ENCODE measurements at places on chromosomes 12 and 14.

DNA sequence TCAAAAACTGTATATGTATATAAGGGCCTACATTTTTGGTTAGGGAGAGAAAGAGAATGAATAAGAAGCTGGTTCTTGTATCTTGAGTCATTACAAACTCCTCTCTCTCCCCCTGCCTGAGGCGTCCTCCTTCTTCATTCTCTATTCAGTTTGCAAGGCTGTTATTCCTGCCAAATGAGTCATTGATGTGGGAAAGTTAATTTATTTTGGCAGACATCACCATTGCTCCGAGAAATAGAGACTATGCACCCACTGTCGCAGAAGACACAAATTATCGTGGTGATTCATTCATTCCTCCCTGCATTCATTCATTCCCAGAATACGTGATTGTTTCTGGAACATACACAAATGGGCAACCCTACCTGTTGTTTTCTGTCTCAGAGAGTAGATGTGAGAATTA lies 112.5 kb upstream of the MED13L start:
- DNase-seq = no peak

GRCh38 chr12:105427883-105428282 lies 97.4 kb downstream of the C12orf75 start:
- DNase-seq = no peak

DNA sequence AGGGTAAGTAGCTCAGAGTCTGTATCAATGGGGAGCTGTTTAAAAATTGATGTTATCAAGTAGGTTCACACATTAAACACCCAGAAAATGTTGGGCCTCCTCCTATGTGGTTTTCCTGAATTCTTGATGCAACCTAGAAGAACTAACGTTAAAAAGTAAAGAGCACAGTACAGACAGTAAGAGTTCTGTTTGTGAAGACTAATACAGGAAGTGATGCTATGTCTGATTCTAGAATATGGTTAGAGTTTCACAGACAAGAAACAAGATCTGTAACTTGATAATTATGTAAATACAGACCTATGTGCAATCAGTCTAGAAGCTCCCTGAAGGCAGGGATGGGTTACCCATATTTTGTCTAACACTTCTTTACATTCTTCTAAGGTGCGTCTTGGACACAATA lies 214.9 kb upstream of the BTG1 start:
- DNase-seq = no peak

DNA sequence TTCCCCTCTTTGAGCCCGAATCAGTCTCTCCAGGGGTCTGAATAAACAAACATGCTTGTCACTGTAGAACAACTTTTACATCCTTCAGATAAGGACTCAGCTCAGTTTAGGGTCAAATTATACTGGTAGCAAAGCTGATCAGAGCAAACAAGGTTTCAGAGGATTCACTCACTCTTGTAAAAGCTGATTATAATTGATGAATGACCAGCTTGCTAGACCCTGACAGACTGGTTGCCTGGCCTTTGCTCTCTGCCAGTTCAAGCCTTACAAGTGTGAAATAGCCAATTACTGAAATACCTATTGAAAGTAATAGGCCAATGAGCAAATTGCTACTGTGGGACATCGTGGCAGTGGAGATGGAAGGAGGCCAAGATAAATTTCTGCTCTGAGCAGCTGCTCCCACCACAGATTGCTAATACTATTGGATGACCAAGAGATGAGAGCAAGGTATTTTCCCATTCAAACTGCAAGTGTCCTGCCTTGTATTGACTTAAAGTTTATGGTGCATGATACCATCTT lies 177.6 kb downstream of the PDZRN4 start:
- DNase-seq = no peak

- DNase-seq = no peak
These were observed 119.2 kb upstream of the NCOR2 start for GRCh38 chr12:124686370-124687173.

DNA sequence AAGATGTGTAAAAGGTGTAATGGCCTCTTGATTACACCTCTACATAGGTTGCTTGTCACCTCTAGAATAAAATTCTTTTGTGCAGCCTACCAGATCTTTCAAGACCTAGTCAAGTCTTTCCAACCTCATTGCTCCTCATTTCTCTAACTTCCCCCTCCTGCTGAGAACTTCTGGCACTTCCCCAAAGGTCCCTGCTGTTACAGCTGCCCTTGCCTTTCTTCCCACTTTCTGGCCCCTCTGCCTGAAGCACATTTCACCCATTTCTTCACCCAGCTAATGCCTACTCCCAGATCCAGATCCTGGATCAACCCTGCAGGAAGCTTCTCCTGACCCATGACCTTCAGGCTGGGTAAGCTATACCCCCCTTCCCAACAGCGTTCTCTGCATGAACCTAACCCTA lies 1.5 kb downstream of the TSHR start:
- no peak for DNase-seq

DNA sequence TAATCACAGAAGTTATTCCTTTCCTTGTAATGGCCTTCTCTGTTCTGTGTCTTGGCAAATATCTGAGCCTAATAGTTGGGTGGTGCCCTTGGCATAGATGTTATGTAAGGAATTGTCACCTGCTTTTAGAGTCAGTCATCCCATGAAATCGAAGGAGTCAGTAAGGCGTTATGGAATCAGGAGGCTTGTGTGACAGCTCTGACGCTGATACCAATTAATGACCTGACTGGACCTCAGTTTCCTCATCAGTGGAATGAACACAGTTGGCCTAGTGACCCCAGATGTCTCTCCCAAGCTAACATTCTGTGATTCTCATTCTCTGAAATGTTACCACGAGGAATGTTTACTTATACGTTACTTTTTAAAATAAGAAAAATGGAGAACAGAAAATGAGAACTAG lies 32.1 kb downstream of the TXNRD1 start:
- no peak for DNase-seq

DNA sequence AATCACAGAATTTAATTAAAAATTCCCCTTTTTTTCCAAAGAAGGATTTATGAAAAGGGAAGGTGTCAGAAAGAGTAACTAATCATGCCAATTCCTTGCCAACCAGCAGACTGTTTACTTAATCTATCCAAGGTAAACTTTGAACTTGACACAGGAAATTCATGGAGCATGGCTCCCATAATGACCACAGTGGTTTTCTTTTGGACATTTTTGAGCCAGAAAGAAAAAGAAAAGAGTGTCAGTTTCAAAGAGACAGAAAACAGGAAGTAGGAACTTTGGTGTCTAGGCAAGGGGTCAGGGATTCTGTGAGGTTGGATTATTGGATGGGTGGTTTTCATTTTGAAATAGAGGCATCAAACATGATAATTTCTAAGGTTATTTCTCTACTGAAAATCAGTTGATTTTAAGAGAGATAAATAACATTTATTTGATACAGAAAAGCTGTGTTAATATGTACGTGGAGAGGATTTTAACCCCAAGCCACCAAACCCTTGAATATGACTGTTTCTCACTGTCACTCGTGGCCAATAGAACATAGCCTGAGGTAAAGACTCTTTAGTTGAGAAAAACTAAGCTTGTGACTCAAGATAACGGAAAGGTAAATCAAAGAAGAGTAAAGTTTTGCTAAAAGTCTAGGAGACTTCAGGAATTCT lies 196.1 kb downstream of the TTC6 start:
- no peak for DNase-seq

- peak; percentile 81 for DNase-seq
These were observed 1.0 kb downstream of the INSM2 start for GRCh38 chr14:35534873-35535482.

DNA sequence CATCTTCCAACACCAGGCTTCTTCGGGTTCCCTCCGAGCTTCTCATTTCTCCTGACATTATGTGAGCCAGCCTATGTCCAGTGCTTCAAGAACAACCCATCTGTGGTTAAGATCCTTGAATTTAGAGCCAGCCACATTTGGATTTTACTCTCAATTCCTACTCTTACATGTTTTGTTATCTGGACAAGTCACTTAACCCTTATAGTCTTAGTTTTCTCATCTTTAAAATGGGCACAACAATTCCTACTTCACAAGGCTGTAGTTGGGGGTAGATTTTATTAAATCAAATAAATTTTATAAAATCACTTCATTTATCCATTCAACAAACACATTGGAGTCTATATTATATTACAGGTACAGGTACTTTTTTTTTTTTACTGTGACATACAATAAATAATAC lies 105.5 kb upstream of the SLC38A2 start:
- no peak for DNase-seq

- no peak for DNase-seq
These were observed 382.6 kb upstream of the DCN start for GRCh38 chr12:91565246-91565645.

- DNase-seq = peak; percentile 23
These were observed at the start of gene LRRC9 for GRCh38 chr14:59919570-59920377. LRRC9 (plus strand) TSS chr14:59920144.

DNA sequence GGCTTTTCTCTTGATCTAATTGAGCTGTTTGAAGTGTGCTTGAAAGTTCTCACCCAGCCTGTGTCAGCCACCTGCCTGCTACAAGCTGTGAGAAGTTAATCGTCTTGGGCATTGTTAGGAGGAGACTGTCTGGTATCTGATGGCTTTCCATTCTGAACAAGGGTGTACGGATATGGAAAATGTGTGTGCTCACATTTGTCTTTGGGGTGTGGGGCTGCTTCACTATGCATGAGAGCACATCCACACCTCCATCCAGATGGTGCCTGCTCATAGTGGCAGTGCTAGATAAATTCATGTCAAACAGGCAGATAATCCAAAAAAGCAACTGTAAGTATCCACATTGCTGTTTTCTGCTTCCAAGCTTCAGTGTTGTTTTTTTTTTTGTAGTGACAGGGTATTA lies 462.2 kb downstream of the DIO2 start:
- DNase-seq = no peak

GRCh38 chr12:31485571-31485970 lies 105.4 kb downstream of the DENND5B start:
- DNase-seq = no peak

GRCh38 chr14:51723990-51724389 lies 72.3 kb downstream of the FRMD6 start:
- no peak for DNase-seq

GRCh38 chr12:32522331-32523221 lies 123.2 kb downstream of the FGD4 start:
- DNase-seq = no peak

- no peak for DNase-seq
These were observed 22.3 kb downstream of the CRADD start for GRCh38 chr12:93699271-93700145.

- DNase-seq = no peak
These were observed 1.3 kb upstream of the ST8SIA1 start for GRCh38 chr12:22335794-22336166.

DNA sequence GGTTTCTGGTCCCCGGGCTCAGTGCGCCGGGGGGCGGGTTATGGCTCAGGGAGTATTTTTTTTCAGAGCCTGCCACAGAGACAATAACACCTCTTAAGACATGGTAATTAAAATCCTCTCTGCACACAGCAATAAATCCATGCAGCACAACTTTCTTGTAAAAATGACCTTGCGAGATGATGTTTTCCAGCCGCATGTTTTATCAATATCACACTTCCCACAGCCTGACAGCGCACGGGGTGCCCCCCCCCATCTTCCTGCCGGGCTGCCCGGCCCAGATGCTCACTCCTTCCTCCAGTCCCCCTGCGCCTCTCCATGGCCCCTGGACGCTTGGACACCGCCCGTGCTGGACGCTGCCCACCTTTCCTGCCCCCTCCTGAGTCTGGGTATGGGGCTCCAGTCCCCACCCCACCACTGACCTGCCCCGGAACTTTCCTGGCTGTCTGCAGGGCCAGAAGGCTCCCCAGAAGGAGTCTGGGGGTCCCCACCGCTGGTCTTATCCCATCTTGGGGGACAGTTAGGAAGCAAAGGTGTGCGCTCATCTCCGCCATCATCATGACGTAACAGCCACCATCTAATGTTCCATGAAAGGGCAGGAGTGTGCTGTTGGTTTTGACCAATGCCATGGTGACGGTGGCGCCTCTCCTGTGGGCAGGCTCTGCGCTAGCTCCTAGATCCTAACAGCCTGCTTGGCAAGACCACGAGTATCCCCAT lies 182.9 kb downstream of the KIF26A start:
- DNase-seq = no peak

DNA sequence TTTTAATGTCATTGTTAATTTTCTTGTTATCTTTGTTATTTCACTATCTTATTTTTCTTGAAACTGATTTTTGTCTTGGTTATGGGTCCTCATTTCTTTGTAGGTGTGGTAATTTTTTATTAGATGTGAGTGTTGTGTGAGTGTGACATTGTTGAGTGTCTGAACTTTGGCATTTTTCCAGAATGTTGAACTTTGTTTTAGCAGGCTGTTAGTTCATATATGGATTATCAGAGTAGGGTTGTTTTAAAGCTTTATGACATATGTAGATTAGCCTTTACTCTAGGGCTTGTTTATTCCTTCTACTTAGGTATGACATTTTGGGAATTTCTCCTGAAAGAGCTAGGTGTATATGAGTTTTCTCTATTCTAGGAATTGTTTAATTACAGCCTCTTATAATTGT lies 103.9 kb downstream of the ARID2 start:
- DNase-seq = no peak

DNA sequence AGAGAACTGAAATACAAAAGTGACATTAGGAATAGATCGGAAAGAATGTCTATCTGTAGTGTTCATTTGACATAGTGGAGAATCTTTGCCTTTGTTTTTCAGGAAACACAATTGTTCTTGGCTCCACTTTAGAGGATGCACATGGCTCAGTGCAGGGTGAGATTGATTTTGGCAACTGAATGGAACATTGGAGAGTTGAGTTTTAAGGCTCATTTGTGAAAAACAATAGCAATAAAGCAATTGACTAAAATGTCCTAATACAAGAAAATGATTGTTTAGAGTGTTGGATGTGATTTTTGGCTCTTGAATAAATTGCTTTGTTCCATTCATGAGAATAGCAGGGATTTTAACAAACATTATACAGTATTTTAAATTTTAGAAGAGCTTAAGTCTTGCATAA lies 116.4 kb downstream of the SLC38A1 start:
- no peak for DNase-seq

DNA sequence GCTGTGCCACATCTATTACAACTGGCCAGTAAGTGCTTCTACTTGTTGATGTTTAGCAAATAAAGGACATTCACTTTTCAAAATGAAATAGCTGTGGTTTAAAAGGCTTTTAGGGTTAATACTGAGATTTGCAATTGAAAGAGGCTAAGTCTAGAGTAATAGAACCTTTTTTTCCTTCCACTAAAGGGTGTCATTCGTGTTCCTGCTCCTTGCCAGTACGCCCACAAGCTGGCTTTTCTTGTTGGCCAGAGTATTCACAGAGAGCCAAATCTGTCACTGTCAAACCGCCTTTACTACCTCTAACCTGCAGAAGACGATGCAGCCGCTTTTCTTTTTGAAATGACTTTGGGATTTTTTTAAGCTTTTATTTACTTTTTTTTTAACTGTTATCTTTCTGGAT lies 33.6 kb downstream of the PIWIL1 start:
- no peak for DNase-seq

DNA sequence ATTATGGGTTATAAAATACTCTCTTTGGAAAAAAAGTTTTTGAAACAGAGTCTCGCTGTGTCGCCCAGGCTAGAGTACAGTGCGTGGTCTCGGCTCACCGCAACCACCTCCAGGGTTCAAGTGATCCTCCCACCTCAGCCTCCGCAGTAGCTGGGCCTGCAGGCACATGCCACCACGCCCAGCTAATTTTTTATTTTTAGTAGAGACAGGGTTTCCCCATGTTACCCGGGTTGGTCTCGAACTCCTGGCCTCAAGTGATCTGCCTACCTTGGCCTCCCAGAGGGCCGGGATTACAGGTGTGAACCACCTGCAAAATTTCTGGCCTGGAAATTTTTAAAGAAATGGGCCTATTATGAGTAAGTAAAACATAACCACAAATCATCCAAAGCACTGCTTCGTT lies 3.8 kb downstream of the USP15 start:
- DNase-seq = no peak

- no peak for DNase-seq
These were observed 496.8 kb downstream of the EGLN3 start for GRCh38 chr14:33454022-33454595.

- DNase-seq = no peak
These were observed 25.8 kb upstream of the MAX start for GRCh38 chr14:65128096-65128495.
